ENCODE measurements at places on chromosomes 2 and 18. TPM values are rescaled to one million over a fixed set of nuclear protein-coding genes. Genes with fewer than 3 reads are reported as not detected.
A peak's percentile ranks its signal among the peaks of the same experiment; 100 is the strongest.

GRCh38 chr2:147355706-147356105 lies 489.1 kb upstream of the ACVR2A start:
- no peak for DNase-seq

DNA sequence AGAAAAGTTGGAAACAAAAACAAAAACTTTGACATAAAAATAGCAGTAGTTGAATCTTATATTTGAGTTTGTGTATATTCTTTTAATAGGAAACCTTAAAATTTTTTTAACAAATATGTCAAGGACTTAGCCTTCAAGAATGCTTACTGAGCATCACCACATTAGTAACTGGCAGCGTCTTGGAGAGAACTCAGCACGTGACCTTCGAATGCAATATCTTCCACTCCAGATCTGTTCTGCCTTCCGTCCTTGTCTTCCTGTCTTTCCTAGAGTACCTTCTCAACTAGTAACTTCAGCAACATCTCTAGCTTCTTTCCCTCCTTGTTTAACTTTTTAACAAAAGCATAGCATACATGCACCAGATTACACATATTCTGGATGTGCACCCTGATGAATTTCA lies 972 bp downstream of the RSAD2 start:
- no peak for DNase-seq

DNA sequence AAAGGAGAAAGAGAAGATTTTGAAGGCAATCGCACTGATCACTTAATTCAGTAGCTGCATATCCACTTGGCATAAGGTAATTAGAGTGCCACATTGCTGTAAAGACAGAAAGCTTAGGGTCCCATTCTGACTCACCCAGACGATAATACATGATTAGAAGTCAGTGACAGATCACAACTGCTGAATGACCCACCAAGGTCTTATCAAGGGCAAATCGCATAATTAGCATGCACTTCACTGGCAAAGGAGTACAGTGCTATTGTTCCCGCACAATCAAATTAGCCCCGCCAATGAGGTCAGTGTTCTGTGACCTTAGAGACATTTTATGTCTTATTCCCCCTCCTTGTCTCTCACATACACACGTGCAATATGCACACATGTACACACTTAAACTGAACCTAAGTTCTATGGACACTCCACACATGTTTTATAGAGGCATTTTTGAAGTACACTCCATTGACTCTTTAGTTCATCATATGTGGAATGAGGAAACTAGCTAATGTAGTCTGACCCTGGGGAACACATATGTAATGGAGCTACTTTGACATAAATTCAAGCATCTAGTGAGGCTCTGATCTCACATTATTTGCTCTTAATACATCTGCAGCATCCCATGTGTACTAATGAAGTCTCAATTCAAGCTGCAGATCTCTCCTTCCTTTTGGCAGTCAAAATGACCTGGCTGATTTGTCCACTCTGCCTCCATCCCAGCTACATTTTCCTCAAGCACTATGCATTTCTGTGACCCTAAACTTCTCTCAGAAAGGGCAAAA lies 673.8 kb upstream of the FANCL start:
- no peak for DNase-seq

DNA sequence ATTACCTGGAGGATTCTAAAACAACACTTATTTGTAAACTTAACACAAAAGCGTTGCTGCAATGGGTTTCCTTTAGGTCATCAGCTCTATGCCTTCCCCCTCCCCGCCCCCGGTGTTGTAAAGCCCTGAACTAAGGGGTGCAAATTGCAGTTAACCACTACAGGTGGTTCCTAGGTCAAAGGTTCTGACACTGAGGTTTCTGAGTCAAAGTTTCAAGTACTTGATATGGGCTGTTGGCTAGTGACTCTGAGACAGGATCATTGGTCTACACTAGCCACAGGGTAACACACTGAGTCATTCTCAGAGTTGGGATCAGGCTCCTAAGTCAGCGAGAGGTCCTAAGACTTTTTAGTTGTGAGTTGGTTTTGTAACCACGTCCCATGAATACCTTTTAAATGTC lies 15.4 kb downstream of the IL1B start:
- DNase-seq = peak; percentile 39

DNA sequence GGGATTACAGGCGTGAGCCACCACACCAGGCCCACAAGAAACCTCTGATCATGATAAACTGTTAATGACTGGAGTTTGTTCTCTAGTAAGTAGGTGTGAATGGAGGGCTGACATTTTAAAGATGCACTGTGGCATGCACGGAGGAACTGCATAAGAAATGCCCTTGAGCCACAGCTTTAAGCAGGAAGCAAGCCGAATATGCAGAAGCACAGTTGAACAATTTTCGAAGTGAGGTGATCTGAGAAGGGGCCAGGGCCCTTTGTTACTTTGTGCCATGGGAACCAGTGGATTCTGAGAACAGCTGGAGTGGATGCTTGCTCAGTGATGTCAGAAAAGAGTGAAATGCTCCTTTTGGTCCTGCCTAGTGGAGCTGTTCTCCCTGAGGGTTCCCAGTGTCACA lies 16.3 kb downstream of the FECH start:
- no peak for DNase-seq

The TFCP2L1 gene
- 0.12 TPM for total RNA-seq

The STPG4 gene
- 0.27 TPM for total RNA-seq
